LoVo (cell line): ENCODE measurements at places on chromosomes 13 and 19.

DNA sequence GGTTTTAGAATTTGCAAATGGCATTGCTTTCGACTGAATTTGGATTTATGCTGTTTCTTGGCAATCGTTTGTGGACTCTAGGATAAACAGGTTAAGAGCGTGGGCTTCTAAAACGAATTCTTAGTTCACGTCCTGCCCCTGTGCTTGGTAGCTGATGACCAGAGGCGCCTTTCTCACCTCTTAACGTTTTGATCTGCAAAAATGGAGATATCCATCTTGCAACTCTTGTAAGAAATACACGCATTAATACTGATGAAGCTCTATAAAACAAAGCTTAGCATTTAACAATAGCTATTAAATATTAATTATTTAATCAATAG is 580 bp upstream of the KATNAL1 start:
- no peak for DNase-seq

- peak; percentile 21 for DNase-seq
These were observed 179.9 kb downstream of the VWA8 start for GRCh38 chr13:41780715-41781706.

- DNase-seq, result no peak
These were observed 1495.0 kb upstream of the PCDH20 start for GRCh38 chr13:62910541-62911060.

- no peak for DNase-seq
These were observed 13.7 kb upstream of the SLC35E1 start for GRCh38 chr19:16585808-16586476.

GRCh38 chr13:89688918-89689317 is 1658.6 kb upstream of the MIR17HG start:
- no peak for DNase-seq

DNA sequence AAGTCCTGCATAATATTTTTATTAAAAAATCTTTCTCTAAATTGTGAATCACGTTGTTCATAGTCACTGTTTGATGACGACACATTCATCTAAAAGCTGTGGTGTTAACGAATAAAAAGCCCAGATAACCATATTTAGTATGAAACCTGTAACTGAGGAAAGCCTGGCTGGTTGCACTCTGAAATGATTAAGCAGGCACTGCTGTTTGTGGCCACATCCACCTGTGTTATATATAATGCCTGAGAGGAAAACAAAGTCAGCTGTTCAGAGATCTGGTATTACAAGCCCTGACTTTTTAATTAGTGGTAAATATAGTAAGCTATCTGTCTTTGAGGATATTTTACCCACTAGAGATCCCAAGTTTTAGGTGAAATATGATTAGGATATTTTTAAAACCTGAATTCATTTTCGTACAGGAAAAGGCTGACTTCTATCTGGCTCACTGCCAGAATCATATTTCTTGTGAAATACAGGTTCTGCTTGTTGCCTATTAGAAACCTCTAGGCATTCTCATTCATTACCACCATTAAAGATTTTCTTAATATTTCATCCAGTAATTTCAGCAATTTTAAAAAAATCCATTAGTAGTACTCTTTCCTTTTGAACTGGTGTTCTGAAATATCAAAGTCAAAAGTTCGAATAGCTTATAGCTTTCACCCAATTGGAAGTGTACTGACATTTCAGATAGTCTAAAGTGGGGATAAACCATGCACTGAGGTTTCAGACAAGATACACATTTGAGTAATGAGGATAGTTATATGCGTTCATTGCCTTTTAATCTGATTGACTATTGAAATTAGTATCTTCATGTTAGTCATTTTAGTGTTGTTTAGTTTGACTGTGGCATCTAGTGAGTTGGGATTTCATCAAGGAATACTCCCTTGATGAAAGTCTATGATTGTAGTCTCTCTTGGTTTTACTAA is 79.7 kb downstream of the LMO7 start:
- peak; percentile 45 for DNase-seq

GRCh38 chr13:99500839-99501183 is 461 bp upstream of the TM9SF2 start:
- DNase-seq, result no peak

- DNase-seq, result no peak
These were observed 127.9 kb downstream of the KCTD12 start for GRCh38 chr13:76758257-76758656.

DNA sequence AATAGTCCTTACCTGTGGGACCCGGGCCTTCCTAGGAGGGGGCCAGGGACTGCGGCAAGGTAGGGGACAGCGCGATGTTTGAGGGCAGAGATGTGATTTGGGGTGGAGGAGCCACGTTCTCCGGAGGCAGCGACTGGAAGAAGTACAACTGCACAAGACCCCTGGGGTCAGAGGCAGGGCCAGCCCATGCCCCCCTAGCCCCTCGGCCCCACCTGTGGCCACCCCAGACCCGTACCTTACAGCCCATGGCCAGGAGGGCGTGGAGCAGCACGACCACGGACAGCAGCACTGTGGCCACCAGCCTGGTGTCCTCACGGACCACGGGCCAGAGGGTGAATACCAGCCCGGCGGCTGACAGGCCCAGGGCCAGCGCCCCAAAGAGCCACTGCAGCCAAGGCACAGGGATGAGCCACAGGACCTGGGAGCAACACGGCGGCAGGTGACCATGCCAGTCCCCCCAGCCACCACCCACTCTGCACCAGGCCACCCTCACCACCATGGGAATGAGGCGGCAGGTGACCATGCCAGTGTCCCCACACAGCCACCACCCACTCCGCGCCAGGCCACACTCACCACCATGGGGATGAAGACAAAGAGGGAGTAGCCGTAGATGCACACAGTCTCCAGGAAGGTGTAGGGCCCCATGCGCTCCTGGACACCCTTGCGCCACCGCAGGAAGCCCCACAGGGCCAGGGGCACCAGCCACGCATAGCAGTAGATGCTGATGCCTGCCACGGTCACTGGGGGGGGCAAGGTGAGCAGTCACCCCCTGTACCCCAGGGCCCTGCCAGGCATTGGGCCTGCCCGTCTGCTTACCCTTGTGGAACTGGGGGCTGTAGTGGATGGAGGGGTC is 5.0 kb downstream of the YIPF2 start:
- DNase-seq, result no peak

DNA sequence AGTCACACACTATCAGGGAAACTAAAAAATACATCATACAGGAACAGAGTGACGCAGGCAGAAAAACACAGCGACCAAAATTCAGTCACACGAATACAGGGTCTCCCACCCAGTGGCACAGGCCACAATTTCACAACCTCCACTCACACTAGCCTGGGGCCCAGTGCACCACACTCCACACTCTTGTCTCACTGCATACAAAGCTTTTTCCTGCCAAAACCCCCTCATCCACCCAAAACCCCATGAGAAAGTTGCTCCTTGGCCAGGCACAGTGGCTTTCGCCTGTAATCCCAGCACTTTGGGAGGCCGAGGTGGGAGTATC is 1.2 kb downstream of the S1PR5 start:
- no peak for DNase-seq

DNA sequence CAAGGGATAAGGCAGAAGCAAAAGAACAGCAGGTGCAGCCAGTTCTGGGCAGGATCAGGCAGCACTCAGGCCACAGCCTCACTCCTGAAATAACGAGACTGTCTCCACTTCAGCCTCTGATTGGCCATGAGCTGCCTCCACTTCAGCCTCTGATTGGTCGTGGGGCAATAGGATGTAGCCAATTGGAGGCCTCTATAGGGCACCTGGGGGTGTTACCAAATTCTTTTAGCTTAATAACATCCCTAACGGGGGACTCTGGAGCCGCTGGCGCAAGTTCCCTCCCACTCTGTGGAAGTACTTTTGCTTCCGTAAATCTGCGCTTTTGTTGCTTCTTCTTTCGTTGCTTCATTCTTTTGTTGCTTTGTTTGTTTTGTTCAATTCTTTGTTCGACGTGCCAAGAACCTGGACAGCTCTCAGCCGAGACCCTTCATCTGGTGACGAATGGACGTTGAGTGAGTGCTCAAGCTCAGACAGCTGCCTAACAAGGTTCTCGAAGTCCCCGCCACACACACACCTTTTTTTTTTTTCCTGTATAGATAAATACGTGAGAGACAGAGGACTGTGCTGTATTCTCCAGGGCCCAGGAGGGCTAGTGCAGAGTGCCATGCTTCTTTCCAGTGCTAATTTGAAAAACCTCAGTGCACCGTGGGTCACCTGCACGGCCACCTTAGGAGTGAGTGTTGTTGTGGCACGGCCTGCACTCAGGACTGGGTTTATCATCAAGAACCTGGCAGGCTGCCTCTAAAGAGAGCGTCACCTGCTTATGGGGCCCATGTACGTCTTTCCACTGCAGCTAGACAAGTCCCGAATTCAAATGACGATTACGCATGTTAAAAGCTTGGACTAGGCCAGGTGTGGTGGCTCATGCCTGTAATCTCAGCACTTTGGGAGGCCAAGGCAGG is 32.0 kb upstream of the TUBGCP3 start:
- DNase-seq, result no peak

DNA sequence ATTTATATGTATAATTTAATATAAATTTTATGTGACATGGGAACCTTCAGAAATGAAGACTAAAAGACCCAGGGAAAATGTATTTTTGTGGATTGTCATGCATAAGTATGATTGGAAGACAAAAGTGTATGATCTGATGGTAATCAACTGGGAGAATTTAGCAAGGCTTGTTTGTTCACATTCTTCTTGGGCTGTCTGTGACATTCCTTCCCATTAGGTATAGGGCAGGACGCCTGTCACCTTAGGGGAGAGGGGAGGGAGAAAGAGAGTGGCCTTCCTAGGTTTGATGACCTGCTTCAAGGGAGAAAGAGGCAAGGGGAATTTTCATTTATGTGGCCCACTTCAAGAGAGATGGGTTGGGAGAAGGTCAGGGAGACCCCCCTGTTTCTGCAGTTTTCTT is 22.4 kb downstream of the PIBF1 start:
- DNase-seq, result no peak

DNA sequence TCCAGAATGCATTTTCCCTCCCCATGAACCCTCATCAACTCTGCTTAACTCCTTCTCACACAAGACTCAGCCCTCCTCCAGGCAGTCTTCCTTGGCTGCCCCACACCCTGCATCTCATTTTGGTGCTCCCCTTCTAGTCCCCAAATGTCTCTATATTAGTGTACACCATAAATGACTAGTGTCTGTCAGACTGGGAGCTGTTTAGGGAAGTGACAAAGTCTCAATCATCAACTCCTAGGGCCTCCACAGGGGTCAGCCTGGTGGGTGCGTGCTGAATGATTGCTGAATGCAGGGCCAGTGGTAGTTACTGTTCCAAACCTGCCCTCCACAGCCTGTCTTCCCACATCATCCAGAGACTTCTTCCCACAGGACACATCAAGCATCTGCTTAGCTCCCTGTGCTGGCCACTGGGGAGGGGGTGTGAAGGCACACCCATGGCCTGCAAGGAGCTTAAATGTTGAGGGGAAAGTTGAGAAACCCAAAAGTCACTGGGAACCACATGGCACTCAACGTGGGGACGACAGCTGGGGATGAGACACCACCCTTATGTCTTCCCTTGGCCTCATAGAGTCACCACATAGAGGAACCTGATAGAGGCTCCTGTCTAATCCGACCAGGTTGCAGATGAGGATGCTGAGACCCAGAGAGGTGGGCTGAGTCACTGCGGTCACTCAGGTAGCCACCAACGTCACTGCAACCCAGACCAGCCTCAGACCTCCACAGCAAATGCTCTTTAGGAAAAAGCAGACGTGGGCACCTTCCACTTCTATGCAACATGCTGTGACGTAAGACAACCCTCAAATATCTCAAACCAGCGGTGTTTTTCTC is 79.3 kb upstream of the TM9SF2 start:
- no peak for DNase-seq

DNA sequence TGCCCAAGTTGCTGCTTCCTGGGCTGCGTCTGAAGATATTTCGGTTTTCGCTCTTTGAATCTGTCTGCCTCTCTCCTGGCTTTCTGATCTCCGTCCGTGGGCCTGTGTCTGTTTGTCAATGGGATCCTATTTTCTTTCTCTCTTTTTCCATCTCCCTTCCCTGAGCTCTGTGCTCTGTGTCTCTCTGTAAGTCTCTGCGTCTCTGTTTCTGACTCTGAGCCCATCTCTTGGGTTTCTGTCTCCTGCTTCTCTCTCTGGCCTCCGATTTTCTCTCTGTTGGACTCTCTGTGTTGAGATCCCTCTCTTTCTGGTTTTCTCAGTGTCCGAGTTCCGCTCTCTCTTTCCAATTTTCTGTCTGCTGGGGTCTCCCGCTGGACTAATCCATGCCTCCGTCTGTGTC is 1.7 kb downstream of the PRKCG start:
- DNase-seq, result no peak

- DNase-seq, result no peak
These were observed 4.2 kb downstream of the MRI1 start for GRCh38 chr19:13768510-13768909.

DNA sequence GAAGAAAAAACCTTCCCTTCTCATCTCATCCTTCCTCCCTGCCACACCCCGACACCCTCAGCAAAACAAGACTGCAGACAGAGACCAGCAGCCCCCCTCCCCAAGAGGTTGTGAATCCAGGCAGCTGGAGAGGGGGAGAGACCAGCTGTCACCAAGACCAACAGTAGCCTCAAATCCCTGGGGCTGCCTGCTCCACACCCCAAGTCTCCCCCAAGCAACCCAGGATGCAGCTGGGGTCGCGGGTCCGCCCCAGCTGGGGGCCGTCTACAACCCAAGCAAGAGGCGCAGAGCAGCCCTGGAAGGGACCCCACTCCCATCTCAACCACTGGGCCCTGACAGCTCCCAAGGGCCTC is 7.1 kb downstream of the KLF16 start:
- DNase-seq, result no peak

- no peak for DNase-seq
These were observed 4.1 kb downstream of the ARHGEF1 start for GRCh38 chr19:41886761-41887710.

- no peak for DNase-seq
These were observed 96.7 kb upstream of the DIAPH3 start for GRCh38 chr13:60260440-60260839.

DNA sequence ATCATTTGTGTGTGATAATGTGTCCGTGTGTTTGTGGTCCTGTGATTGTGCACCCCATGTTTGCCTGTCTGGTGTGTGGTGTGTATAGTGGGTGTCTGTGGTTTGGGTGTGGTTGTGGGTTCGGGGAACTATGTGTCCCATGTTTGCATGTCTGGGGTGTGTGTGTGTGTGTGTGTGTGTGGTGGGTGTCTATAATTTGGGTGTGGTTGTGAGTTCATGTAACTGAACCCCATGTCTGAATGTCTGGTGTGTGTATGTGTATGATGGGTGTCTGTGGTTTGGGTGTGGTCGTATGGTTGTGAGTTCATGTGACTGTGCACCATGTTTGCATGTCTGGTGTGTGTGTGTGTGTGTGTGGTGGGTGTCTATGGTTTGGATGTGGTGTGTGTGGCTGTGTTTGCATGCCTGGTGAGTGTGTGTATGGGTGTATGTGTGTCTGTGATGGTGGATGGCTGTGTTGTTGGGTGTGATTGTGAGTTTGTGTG is 11.1 kb upstream of the NFIX start:
- DNase-seq, result no peak

GRCh38 chr13:66745307-66745706 is 484.8 kb downstream of the PCDH9 start:
- no peak for DNase-seq

- no peak for DNase-seq
These were observed 327.2 kb upstream of the TSHZ3 start for GRCh38 chr19:31676271-31677004.

DNA sequence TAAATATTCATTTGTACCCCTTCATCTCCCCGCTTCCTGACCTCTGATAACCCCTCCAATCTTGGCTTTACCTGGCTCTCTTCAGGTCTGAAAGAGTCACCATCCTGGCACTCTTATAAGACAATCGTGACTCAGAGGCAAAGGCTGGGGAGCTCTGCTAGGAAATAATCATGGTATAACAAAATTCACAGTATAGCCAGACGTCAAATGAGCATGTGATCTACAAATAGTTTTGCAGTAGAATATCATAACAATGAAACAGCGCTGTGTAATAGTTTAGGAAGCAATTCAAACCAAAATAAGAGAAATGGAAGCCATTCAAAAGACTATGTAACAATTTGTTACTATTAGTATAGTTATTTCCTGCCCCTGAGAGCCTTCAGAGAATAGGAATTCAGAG is 34.2 kb downstream of the RXFP2 start:
- DNase-seq, result peak; percentile 33
